ENCODE measurements at places on chromosomes 3 and 15.

DNA sequence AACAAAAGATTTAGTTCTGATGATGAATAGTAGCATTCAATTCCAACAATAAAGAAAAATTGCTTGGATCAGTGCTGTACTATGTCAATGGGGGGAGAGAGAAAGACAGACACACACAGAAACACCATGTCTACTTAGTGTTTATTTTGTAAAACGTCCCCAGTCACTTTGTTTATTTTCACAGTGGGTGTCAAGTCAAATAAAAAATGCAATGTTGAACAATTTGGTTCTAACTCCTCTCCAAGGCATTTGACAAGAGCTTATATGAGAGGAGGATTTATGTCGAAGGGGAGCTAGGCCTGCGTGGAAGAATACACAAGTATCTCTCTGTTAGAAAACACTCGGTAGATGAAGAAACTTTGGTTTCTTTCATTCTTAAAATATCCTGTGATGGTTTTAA lies 201.7 kb upstream of the SLC2A2 start:
- no peak for DNase-seq

- no peak for DNase-seq
Measured at GRCh38 chr15:35304389-35304788, 219.3 kb upstream of the NANOGP8 start.

GRCh38 chr15:100338971-100339444 lies 2.8 kb downstream of the ADAMTS17 start:
- DNase-seq: peak; percentile 64

GRCh38 chr3:157363393-157363792 lies 73.3 kb upstream of the PTX3 start:
- DNase-seq: no peak

GRCh38 chr15:90305932-90306331 lies 40.5 kb downstream of the NGRN start:
- DNase-seq: no peak

GRCh38 chr3:126026277-126026751 lies 57.3 kb downstream of the ROPN1B start:
- DNase-seq: no peak

- peak; percentile 8 for DNase-seq
Measured at GRCh38 chr15:59237924-59238331, 31.3 kb downstream of the LDHAL6B start.

- DNase-seq: peak; percentile 51
Measured at GRCh38 chr3:156304406-156304805, 184.0 kb downstream of the KCNAB1 start.

DNA sequence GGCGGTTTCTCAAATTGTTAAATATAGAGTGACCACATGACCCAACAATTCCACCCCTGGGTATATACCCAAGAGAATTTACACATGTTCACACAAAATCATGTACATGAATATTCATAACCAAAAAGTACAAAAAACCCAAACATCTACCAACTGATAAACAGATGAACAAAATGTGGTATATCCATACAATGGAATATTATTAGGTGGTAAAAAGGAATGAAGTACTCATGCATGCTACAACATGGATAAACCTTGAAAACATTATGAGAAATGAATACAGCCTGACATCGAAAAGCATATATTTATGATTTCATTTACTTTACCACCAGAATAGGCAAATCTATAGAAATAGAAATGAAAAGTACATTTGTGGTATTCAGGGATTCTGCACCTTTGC lies 7.4 kb downstream of the PLCB2 start:
- DNase-seq: no peak

Data from fibroblast of skin of right quadriceps (primary cell).